ENCODE measurements at places on chromosomes 4 and X.

GRCh38 chr4:161817914-161818313, 345.9 kb downstream of the FSTL5 start:
- DNase-seq, result no peak

DNA sequence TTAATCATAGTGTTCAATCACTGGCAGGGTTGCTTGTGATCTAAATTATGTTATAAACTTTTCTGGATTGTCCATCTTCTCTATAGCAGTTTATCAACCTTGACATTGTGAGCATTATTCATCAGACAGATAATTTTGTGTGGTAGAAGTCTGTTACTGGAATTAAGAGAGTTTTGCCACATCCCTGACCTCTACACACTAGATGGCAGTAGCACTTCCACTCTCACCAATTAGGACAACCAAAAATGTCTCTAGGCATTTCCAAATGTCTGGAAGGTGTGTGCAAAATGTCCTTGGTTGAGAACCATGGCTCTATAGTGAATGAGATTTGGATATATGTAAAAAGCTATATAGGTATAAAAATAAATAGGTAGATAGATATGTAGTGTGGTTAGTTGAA, 324.1 kb upstream of the FAM47C start:
- DNase-seq, result no peak

DNA sequence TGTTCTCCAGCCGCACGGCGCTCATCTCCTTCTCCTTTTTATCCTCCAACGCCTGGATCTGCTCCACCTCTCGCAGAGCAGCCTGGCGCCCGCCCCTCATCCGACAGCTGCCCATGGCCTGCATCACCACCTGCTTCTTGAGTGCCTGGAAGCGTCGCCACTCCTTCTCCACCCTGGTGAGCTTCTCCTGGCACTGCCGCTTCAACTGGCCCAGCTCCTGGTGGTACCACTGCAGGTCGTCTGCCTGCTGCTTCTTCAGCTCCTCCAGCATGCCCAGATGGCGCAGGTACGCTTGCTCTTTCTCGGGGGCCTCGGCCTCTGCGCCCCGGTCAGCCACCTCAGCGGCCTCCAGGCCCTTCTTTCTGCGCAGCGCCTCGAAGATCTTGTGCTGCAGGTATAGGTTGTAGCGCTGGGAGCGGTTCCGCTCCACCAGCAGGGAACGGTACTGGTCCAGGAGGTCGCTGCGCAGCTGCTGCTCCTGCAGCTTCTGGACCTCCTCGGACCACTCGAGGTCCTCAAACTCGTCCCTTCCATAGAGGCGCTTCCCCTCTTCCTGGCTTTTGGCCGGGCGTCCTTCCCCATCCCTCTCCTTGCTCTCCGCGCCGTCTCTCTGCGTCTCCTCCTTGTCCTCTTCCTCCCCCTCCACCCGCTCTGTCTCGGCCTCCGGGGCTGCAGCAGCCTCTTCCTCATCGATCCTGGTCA, 1.2 kb upstream of the TADA2B start:
- no peak for DNase-seq

- DNase-seq, result no peak
These were observed 48.7 kb downstream of the ATP10D start for GRCh38 chr4:47533689-47534347.

DNA sequence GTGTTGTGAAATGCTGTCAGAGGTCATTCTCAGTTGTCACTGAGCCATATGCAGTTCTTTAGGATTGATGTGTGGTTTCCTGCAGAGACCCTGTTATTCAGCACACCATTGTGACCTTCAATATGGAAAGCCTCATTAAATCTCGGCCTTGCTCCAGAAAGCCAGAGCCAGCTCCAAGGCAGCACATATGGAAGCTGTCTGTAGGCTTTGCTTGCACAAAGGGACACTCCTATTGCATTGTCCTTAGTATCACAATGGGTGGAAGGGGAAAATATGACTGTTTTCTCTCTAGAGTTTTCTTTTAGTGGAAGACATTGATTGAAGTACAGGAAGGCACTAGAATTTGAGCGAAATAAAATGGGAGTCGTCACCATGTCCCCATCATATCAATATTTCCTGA, 179.0 kb downstream of the CEP135 start:
- no peak for DNase-seq

DNA sequence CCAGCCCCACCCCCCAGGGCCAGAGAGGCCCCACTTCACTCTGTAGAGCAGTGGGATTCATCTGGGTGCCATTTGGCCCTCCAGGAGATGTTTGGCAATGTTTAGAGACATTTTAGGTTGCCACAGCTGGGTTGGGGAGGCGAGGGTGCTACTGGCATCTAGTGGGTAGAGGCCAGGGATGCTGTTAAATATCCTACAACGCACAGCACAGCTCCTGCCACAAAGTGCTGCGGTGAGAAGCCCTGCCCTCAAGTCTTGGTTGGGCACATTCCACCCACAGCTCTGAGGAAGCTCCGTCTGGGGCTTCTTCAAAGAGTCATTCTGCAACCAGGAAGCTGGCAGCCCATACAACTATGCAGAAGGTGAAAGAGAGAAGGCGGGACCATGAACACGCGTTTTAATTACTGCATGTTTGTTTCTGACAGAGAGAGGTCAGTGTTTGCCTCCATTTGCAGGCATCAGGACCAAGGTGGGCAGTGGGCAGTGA, 48.1 kb upstream of the FAM9C start:
- no peak for DNase-seq

GRCh38 chrX:150234126-150234525, 129.0 kb upstream of the MAMLD1 start:
- no peak for DNase-seq

DNA sequence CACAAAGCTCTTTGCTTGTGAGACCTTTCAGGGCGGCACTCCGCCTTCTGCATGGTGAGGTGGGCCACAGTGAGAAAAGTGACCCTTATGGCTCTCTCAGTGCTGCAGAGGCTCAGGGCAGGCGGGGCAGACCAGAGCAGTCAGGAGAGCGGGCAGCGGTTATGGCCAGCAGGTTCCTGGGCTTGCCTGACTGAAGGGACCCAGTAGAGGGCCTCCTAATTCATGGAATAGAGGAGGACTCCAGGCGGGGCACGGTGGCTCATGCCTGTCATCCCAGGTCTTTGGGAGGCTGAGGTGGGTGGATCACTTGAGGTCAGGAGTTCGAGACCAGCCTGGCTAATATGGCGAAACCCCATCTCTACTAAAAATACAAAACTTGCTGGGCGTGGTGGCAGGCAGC, 91.4 kb downstream of the CLNK start:
- no peak for DNase-seq

DNA sequence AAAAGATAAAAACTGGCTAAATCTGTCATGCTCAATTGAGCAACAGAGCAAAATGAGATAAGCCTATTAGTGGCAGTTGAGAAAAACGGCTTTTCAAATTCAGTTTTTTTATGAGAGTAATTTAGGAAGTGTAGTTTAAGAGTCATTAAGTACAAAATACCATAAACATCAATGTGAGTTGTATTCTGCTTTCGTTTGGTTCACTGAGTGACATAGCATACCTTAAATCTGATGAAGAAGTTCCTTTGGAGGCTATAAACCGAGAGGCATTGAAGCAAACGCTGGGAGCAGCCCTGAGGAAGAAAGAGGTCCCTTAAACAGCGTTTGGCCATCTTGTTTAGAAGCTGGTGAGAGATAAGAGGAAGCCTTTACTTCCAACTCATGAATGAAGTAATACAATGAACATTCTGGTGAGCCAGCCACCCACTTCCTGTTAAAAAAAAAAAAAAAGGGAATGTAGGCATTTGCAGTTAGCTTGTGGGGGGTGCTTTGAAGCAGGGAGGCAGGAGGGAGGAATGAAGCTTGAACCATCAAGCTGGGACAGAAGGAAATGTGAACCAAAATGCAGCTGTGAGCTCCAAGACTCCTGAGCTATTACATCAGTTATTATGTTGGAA, 132.3 kb downstream of the ZNF330 start:
- no peak for DNase-seq

DNA sequence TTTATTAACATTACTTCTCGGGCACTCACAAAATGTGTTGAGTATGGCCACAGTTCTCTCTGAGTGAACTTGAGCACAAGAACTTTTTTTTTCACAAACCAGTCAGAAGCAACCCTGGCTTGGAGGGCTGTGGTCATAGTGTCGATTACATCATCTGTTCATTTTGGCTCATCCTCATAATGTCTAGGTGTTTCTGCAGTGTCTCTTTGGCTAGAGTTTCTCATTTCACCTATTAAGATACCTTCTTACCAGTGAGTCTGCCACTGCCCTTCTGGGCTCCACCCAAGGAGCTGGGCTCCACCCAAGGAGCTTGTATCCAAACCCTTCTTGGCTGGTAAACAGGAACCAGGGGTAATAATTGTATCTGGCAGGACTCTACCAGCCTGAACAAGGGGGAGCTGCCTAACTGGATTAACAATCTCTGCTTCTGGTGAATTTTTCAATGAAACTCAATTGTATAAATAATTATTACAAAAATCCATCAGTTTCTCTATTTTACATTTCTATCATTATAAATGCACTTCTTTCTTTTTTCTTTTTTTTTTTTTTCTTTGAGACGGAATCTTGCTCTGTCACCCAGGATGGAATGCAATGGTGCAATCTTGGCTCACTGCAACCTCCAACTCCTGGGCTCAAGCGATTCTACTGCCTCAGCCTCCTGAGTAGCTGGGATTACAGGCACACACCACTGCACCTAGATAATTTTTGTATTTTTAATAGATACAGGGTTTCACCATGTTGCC, 667.7 kb upstream of the SLIT2 start:
- DNase-seq, result no peak

GRCh38 chrX:773292-774025, 142.9 kb downstream of the SHOX start:
- no peak for DNase-seq

DNA sequence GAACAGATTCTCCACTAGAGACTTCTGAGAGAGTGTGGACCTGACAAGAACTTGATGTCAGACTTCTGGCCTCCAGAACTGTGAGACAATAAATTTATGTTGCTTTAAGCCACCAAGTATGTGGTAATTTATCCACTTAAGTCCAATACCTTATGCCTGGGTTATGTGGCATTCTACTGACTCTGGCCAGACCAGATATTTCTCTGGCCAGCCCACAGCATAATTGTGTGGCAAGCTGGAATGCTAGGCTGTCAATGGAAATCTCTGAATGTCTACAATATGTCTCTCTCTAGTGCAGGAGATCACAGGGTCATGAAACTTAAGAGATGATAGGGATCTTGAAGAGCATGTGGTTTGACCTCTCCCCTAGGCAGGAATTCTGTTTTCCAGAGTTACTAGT, 251.0 kb downstream of the ZNF674 start:
- no peak for DNase-seq
